ENCODE measurements at places on chromosomes 3 and 15. TPM values are rescaled to one million over a fixed set of nuclear protein-coding genes. Genes with fewer than 3 reads are reported as not detected.

The TMEM44 gene
- polyA plus RNA-seq, result 32.8 TPM

The CPN2 gene
- not detected for polyA plus RNA-seq

The CMTM8 gene
- polyA plus RNA-seq, result 13.9 TPM

The PTPN9 gene
- polyA plus RNA-seq, result 46.2 TPM

The MYEF2 gene
- polyA plus RNA-seq, result 60.8 TPM

The TIPIN gene
- polyA plus RNA-seq, result 20.6 TPM

DNA sequence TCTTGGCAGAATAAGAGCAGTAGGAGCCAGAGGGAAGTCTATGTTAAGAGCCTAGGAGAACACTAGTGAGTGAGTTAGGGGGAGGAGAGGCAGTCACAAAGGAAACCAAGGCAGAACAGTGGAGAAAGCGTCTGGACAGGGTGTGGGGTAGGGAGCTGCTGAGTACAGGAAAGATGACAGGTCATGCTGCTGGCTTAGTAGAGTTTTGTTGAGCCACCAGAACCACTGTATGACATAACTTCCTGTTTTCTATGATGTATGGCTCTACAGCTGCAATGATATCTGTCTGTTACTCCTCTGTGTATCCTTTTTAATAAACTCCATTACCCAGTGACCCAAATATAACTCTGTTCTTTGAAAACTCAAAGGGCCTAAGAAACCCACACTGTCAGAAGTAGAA is 10.6 kb upstream of the STT3B start:
- no peak for DNase-seq

DNA sequence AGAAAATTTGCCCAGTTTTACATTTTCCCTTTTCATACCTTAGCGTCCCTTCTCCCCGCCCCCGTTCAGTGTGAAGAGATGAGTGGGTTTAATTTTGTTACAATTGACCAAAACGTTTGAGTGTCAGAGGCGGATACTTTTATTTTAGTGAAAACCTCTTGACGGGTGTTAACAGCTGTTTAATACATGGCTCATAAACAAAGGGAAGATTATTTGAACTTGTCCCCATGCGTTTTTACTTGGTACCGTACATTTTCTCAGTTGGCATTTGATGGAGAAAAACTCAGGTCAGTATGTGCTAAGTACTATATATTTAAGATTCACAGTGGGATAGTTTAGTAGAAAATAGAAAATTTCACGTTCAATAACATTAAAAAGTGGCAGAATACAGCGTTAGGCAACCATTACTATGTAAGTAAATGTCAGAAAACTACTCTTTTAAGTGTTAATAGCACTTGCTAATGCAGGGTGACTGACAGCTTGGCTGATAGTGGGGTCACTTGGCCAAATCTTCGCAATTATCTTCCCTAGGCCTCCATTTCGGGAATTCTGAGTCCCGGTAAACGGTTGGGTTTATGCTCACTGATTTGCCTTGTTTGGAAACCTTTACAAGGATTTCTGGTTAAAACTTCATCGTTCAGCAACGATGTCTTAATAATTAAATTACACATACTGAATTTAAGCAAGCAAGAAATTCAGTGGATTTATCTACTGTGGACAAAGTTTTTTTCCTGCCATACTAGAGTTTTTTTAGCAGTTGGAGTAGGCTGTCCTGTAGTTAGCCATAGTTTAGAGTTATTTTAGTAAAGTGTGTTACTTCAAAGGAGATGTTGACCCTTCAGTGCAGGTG is 4.8 kb downstream of the CHD2 start:
- DNase-seq, result no peak

GRCh38 chr3:11053926-11054503 is 61.5 kb downstream of the SLC6A1 start:
- DNase-seq, result no peak

- DNase-seq, result no peak
Observed at GRCh38 chr3:110577854-110578253, 493.8 kb upstream of the NECTIN3 start.

DNA sequence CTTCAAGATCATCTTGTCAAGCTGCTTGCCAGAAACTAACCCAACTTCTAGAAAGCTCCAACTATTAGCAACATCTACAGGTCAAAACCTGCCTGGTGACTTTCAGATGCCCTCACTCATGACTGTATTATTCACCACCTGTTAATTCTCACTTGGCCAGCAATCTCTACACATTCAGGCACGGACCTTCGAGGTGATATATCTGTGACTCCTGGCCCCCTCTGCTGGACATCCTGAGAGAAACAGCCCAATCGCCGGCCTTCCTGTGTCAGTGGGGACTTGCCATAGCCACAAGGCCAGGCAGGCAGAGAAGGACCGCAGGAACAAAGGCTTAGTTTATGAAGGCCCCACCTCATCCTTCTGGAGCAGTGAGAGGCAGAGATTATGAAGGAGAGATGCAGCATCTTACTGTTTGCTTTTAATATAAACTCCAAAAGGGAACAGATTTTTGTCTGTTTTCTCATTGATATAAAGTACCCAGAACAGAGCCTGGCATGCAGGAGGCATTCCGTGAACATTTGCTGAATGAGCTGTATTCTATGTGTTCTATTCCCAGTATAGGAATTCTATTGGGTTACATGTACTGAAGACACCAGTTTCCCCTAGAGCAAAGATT is 24.4 kb upstream of the OCA2 start:
- peak; percentile 64 for DNase-seq

DNA sequence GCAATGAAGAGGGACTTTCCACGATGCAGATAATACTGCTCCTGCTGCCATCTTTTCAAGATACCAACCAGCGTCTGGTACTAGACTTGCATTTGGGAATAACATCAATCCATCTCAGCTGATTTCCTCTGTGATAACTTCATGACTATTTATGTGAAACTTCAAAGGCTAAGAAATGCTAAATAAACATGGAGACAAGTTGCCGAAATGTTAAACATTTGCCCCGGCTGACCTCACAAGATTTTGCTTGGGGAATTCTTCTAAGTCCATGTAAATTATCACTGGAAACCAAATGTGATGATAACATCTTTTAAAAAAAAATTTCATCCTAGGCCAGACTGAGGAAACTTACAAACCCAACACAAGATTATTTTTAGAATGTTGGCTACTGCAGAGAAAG is 185.8 kb upstream of the PRICKLE2 start:
- no peak for DNase-seq

GRCh38 chr15:78002996-78003395 is 74.5 kb downstream of the TBC1D2B start:
- no peak for DNase-seq

- peak; percentile 60 for DNase-seq
Observed at GRCh38 chr3:157369727-157370421, 66.8 kb upstream of the PTX3 start.

- no peak for DNase-seq
Observed at GRCh38 chr3:4493941-4494894, 1.1 kb downstream of the ITPR1 start.

DNA sequence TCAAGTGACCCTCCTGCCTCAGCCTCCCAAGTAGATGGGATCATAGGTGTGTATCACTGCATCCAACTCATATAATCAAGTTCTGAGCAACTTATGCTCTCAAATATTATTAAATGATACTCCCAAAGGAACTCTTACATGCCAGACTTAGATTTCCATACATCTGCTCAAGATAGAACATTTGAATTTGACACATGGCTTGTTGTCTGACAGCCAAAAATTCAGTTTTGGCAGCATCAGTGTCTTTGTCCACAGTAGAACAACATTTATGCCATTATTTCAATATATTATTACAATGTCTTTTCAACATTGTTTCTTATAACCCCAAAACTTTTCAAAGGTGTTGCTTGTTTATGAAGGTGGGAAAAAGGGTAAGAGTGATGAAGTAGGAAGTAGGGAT is 116.2 kb downstream of the SUCNR1 start:
- DNase-seq, result no peak

Data from right lung (tissue), 10 donors.